ENCODE measurements at places on chromosomes 2 and 18.

DNA sequence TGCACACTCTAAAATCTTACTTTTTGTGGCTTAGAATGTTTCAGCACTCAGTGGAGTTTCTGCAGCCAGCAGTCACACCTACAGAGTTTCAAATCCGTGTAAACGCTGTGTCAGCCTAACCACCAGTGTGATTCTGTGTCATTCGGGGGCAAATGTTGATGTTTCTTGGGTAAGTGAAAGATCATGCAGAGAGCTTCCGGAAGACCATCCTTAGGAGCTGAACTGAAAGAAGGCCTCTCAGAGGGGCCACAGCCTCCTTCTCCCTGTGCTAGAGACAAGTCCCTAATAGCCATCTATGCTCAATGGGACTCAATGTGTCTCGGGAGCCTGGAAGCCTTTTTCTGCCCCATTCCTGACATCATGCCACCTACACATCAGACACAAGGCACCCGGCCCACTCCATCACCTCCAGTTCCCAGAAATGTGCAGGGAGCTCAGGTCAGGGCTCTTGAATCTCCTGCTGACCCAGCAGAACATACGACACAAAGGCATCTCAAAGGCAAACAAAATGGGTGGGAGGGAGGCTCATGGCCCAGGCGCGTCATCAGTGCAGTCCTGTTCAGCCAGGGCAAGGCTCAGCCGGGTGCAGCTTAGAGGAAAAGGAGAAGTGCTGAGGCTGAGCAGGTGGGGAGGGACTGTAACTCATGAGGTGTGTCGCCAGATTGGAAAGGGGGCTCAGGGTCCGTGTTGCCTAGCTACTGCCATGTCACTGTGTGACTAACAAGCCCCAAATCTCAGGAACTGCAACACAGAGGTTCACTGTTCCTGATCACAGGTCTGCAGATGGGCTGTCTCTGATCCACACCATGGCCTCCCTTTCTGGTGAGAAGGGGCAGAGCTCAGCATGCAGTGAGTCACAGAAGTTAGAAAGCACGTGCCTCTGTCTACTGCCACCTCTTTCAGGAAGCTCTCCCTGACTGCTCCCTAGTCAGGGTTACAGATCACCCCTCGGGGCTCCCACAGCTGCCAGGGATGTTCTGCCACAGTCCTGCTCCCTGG, 82.0 kb downstream of the SMAD7 start:
- peak; percentile 51 for DNase-seq

DNA sequence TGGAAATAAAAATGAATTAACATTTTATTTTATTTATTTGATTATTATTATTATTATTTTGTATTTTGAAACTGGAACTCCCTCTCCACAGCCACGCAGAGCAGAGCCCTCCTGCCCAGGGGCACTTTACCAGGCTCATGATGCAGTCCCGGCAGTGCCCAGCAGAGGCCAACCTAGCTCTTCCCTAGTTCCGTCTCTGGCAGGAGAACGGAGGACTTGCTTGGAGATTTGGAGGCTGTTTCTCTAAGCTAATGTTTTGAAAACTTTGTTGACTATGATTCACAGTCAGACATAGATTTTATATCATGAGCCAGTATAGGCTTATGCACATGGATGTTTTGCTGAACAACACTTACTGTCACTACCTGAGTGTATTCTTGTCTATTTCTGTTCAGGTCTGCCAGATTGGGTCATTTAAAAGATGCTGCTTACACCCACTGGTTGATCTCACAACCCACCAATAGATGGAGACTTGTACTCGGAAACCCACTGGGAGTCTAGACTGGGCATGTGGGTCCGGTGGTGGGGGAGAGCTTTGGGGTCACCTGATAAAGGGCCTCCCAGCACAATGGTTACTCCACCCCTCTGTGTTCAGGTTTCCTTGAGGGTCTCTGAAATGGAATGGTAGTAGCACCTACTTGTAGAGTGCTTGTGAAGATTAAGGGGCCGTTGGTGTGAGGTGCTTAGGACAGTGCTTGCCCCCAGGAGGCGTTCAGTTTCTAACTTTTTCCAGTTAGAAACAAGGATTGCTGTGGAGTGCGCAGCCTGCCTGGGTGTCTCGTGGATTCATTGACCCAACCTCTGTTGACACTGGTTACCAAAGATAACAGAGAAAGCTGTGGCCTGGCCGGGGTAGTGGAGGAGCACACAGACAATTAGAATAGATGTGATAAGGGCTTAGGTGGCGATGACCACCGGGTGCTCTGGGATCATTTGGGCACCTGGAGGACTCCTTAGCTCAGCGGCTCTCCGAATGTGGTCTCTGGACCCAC, 177.3 kb downstream of the HAUS1 start:
- peak; percentile 61 for DNase-seq

- DNase-seq, result no peak
These were observed 45.5 kb downstream of the FANCL start for GRCh38 chr2:58195662-58196061.

- DNase-seq, result no peak
These were observed 227.2 kb upstream of the DDX18 start for GRCh38 chr2:117587310-117587709.

DNA sequence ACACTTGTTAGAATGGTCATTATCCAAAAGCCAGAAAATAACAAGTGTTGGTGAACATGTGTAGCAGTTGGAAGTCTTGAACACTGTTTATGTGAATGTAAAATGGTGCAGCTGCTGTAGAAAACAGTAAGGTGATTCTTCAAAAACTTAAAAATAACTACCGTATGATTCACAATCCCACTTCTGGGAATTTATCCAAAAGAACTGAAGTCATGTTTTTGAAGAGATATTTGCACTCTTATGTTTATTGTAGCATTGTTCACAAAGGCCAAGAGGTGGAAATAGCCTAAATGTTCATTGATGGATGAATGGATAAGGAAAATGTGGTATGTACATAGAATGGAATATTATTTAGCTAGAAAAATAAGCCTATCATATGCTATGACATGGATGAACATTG, 6.3 kb upstream of the SPP2 start:
- no peak for DNase-seq

- DNase-seq, result no peak
These were observed 97.0 kb upstream of the PAPOLG start for GRCh38 chr2:60659026-60659425.
